Activated gamma-delta T cell treated with anti-CD3 and anti-CD28 coated beads, Interleukin-2, amount 50 U/mL, for 16 hours (primary cell): ENCODE measurements at places on chromosomes 5 and 9.

DNA sequence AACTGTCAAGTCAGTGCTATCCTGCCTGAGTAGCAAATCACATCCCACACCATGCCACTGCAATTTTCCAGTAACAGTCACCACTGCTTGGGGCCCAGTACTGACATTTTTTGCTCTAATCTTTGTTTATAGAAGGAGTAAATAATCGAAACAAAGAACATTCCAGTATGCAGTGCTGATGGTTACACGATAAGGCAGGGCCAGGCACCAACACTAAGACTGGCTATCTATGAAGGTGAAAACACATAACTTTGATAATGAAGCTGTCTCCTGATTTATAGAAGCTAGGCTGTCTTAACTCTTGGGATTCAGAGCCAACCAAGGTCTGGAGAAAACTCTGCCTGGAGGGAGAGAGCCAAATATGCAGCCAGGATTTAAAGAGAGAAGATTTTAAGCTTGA lies 365.3 kb downstream of the BNC2 start:
- no peak for DNase-seq

GRCh38 chr9:126986506-126986951 lies 71.9 kb downstream of the RALGPS1 start:
- DNase-seq: peak; percentile 12

DNA sequence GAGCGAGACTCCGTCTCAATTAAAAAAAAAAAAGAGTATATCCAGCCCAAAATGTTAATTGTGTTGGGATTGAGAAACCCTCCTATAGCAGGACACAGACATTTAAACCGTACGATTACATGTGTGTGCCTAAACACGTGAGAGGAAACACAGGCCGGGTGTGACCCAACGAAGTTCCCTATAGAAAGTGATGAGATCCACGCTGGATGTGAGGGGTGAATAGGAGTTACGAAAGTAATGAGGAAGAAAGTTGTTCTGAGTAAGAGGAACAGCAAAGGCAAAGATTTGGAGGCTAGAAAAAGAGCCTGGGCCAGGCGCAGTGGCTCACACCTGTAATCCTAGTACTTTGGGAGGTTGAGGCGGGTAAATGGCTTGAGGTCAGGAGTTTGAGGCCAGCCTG lies 13.6 kb downstream of the NAIF1 start:
- no peak for DNase-seq

DNA sequence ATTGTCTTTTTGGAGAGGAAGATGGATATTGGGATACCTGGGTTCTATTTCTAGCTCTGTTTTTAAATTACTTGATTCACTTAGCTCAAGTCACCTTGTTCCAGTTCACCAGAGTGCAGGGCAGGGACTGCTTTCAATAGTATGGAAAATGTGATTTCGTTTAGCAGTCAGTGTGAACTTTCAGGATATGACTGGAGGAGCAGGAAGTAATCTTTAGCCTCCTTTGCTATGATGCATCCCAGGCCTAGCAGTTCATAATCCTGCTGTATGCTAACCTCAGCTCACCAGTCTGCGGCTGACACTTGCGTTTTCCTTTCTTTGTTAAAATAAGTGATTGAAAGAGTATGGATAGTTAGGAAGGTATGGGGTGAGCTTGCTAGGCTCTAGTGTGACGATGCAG lies 169.7 kb downstream of the ARHGAP26 start:
- no peak for DNase-seq

- DNase-seq: no peak
These were observed 20.4 kb upstream of the PRUNE2 start for GRCh38 chr9:76926324-76926741.

DNA sequence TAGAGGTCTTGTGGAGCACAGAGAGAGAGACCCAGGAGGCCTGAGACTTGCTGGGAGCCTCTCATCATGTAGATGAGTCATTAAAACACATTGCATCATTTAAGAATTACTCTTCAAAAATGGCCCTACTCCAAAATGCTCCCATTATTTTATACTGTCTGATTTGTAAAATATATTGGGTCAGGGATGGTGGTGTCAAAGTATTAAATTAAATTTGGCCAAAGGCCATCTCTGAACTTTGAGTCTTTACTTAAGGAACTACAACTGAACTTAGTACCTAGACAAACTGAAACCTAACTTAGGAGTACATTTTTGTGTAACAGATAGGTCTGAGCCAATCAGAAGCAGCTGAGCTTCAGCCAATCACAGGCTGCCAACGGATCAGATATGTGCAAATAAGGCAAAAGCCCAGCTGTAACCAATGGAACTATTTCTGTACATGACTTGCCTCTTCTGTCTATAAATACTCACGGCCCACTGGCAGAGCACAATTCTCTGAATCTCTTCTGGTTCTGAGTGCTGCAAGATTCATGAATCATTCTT lies 657.2 kb downstream of the TLE1 start:
- DNase-seq: no peak

DNA sequence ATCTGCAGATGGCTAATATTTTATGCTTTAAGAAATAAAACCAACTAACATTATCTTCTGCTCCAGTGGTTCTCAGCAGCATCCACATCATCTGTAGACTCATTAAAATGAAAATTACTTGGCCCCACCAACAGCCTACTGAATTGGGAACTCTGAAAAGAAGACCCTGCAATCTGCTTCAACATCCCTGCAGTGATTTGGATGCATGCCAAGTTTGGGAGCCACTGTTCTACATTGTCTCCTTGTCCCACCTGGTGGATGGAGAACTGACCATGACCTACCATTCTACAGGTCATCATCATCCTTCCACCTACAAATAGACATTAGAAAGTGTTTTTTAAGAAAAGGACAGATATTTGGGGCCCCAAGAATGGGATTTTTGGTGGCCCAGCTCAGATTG lies 71.1 kb downstream of the ACER2 start:
- DNase-seq: no peak

- DNase-seq: no peak
These were observed 74.4 kb downstream of the STRBP start for GRCh38 chr9:123194023-123194422.

DNA sequence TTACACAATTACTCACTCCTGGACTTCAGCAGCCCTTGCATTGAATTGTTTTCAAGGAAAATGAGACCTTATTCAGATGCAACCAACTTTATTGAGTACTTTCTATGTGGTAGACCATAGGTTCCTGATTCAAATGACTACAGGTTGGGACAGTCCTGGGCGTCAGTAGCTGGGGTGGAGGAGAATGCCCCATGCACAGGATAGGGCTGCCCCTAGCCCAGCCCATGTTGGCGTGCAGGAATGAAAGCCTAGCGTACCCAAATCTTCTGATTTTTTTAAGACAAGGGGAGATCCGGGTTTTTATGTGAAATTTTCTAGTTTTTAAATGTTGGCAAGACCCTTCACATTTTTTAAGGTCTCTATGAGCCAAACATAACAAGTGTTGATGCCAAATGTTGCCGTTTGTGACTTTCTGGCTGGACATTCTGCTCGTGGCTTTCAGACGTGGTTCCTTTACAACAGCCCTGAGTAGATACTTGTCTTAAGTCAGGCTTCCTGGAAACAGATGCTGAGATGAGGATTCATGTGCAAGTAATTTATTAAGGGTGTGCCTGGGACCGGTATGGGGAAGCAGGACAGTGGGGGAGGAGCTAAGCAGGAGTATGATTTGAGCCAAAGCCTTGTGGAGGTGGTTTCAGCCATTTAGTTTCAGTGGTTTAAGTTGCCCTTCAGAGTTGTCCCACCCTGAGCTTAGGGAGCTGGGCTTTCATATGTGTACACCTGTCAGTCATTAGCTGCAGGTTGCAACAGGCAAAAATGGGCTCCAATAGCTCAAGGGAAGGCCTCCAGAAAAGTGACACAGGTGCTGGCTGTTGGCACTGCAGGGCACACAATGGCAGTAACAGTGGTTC lies 154.1 kb downstream of the NTRK2 start:
- no peak for DNase-seq

GRCh38 chr5:35811108-35811741 lies 45.5 kb upstream of the IL7R start:
- no peak for DNase-seq

GRCh38 chr5:169149317-169149716 lies 151.6 kb downstream of the SLIT3 start:
- no peak for DNase-seq

DNA sequence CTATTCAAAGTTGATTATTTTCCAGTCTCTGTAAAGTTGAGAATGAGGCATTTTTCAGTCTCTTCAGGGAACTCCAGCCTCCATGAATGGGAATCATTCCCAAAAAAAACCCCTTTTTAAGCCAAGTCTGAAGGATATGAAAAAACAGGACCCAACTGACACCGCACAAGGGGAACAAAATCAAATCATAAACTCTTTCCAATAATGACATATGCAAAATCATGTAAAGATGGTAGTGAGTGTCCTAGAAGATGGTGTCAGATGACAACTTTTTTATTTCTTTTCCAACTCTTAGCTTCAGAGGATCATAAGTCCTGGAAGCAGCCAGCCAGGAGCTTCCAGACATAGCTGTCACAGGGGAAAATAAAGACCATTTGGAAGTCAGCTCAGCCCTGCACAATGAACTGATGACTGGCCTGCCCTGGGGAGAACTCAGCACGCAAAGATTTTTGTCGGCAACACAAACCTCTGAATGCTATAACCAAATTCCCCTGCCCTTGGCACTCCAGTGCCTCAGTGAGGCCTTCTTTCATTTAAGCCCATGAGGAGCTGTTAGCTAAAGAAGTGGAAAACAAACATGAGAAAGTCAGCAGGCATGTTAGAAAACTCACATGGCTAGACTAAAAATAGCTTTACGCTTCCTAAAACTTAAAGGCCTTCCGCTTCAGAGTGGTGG lies 85.4 kb downstream of the SLC1A3 start:
- no peak for DNase-seq

GRCh38 chr9:115144706-115145105 lies 26.7 kb upstream of the TNC start:
- DNase-seq: no peak

GRCh38 chr5:95620030-95620869 lies at the start of gene GPR150:
GPR150 (plus strand) TSS chr5:95620087; CDS start chr5:95620276, 189 bp downstream.
- peak; percentile 30 for DNase-seq

DNA sequence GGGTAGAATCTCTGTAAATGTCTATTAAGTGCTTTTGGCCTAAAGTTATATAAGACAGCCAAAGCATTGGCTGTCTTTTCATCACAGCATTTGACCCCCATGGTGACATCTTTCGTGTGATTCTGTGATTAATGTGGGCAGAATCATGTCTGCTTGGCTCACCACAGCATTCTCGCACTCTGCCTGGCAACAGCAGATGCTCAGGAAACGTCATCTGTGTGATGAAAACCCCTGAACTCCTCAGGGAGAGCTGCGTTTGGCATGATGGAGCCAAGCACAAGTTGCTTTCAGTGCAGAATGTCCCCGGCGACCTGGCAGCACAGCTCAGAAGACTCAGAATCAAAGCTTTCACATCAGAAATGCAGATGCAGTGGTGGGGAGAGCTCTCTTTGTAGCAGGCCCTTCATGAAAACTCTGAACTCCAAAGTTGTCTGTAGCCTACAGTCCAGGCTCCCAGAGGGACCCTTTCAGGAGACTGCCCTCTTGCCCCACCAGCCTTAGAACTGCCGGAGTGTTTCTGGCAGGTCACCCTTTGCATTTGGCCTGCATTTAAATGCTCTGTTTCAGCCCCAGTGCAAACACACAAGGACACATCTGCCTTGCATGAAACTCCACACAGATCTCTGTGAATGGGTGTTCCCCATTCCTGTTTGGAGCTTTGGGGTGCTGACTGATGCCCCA lies 155.6 kb upstream of the PANK3 start:
- no peak for DNase-seq
